CD4-positive, alpha-beta memory T cell (primary cell): ENCODE measurements at places on chromosomes 3 and 15. TPM values are rescaled to one million over a fixed set of nuclear protein-coding genes. Genes with fewer than 3 reads are reported as not detected.

GRCh38 chr15:57550640-57551039 lies 41.1 kb upstream of the MYZAP start:
- no peak for DNase-seq

Gene ADGRG7
- polyA plus RNA-seq = not detected

DNA sequence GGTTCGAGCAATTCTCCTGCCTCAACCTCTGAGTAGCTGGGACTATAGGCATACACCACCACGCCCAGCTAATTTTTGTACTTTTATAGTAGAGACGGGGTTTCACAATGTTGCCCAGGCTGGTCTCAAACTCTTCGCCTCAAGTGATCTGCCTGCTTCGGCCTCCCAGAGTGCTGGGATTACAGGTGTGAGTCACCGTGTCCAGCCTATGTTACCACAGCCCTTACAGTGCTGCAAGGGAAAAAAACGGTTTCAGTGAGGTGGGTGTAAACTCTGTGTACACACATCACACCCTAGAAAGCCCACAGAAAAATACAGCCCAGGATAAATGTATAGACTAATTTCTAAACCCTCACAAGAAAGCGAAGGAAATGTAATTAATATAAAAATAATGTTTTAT lies 103.5 kb upstream of the AKAP13 start:
- no peak for DNase-seq

Gene MASP1
- not detected for polyA plus RNA-seq
